ENCODE measurements at places on chromosomes 7 and 10.

DNA sequence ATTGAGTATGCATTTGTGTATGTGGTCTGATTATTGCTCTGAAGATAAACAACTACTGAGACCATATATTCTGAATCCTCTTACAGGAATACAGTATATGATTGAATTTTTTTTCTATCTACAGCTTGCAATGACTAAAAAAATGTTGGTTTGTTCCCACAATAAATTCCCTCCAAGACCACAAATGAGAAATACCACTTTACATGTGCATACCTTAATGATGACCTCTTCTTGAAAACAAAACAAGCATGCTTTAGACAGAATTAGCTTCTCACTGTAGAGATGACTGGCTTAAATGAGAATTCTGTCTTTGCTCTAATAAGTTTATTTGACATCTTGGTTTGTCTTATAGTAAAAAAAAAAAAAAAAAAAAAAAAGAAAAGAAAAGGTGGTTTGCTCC is 241.5 kb downstream of the PCDH15 start:
- DNase-seq, result no peak

DNA sequence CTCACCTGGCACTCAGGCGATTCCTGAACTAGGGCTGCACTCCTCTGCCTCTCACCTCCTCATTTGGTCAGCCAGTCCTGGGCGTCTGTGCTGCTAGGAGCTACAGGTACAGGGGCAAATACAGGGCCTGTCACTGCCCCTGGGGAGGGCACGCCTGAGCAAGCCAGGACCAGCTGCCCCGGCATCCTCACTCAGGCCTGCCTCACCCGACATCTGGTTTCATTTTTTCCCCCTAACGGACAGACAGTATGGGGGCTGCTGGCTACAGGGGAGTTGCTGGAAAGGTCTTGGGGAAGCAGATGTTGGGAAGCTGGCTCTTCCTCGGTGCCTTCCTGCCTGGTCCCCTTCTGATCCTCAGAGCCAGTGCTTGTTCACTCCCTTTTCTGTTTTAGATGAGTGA is 77.3 kb upstream of the PPIF start:
- no peak for DNase-seq

- no peak for DNase-seq
Measured at GRCh38 chr10:25104441-25104840, 70.4 kb upstream of the GPR158 start.

DNA sequence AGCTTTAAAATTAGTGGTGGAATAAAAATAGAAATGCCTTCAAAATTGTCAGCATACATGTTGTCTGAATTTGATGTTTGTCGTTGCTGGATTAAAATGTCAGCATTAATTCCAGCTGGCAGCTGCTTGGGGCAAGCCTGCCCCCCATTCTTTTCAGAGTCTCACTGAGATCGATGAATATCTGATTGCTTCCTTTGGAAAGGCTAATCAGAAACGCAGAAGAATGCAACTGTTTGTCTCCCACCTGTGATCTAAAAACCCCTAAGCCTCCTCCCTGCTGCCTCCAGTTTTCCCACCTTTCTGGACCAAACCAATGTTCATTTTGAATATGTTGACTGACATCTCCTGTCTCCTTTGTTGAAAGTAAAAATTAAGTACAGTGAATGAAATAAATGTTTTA is 27.9 kb upstream of the BNIP3 start:
- no peak for DNase-seq

- DNase-seq, result no peak
Measured at GRCh38 chr7:128137181-128137580, 103.9 kb upstream of the LEP start.

GRCh38 chr10:93235686-93236085 is 162.0 kb downstream of the CYP26A1 start:
- DNase-seq, result no peak

- DNase-seq, result no peak
Measured at GRCh38 chr10:69661414-69662172, 31.5 kb downstream of the FAM241B start.

DNA sequence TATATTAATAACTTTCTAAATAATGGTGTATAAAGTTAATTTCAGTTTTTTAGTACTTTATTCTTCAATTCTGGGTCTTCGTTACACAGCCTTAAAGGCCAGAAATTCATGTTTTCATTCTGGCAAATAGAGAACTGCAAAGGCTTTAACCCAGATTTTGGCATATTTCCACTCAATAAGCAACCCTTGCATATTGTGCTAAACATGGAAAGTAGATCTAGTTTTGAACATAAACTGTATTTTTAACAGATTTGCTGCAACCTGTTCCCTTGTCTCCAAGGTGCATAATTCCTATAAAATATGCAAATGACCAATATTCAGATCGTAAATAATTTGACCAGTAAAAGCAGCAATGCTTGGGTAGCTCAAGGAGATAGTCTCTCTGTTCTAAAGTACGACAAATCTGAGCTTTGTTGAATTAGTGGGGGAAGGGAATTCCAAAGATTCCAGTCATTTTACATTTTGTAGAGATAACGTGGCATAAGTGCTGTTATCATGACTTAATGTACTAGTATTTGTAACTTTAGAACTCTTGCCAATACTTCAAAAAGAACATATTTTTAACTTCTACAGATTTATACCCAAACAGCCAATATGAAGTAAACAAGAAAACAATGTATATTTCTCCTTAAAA is 46.4 kb upstream of the RSBN1L start:
- DNase-seq, result no peak

DNA sequence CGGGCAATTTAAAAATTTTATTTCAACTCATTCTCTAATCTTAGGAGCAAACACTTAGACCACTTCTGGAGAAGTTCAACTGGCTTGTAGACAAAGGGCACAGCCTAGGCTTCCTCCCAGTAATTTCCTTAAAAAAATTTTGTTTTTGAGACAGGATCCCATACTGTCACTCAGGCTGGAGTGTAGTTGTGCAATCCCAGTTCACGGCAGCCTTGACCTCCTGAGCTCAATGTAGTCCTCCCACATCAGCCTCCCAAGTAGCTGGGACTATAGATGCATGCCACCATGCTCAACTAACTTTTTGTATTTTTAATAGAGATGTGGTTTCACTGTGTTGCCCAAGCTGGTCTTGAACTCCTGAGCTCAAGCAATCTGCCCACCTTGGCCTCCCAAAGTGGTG is 38.4 kb downstream of the BAMBI start:
- no peak for DNase-seq

GRCh38 chr7:157752832-157753291 is 416.1 kb downstream of the DNAJB6 start:
- no peak for DNase-seq

DNA sequence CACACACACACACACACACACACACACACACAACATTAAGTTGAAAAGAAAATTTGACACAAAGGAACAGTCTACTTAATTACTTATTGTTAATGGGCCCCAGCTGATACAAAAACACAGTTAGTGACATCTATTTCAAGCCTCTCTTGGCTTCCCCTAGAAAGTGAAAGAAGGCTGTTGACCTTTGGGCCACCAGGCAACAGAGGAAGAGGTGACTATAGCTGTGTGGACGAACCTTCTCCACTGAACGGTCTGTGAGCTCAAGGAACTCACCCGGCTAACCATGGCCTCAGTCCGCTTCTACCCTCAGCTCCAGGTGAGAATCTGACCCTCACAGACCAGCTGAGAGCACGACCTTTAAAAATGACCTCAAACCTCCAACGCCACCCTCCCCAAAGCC is 32.9 kb upstream of the CALN1 start:
- DNase-seq, result no peak

GRCh38 chr7:151351967-151352366 is 10.4 kb downstream of the NUB1 start:
- DNase-seq, result no peak

DNA sequence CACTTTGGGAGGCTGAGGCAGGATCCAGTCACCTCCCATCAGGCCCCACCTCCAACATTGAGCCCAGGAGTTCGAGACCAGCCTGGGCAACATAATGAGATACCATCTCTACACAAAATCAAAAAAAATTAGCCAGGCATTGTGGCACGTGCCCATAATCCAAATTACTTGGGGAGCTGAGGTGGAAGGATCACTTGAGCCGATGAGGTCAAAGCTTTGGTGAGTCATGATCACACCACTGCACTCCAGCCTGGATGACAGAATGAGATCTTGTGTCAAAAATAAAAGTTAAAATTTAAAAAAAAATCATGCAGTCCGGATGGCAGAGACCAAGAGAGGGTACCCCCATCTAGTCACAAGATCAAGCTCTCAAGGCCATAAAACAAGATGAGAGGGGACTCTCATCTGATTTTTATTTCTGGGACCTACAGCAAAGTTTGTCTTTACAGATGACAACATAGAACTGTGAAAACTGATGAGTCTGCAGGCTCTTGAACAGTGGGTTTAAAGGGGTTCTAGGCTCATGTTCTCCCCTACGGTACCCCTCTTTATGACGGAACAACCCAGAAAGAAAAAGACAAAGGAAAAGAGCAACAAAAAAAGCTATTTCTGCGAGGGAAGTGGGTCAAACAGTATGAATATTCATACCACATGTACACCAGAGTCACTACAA is 28.9 kb upstream of the CREB3L2 start:
- DNase-seq, result no peak

DNA sequence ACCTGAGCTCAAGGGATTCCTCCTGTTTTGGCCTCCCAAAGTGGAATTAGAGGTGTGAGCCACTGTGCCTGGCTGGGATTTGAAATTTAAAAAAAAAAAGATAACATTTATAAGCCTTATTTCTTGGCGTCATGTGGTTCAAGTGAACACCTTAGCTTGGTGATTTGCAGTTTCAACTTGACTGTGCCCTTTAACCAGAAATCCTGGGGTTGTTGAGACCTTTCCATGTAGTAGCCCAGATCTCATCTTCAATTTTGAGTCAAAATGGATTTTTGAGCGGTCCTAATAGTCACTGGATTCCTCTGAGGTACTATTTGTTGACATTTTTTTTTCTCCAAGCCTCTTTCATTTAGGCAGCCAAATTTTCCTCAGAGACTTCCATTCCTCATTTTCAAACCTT is 29.5 kb upstream of the FBXW4 start:
- no peak for DNase-seq

DNA sequence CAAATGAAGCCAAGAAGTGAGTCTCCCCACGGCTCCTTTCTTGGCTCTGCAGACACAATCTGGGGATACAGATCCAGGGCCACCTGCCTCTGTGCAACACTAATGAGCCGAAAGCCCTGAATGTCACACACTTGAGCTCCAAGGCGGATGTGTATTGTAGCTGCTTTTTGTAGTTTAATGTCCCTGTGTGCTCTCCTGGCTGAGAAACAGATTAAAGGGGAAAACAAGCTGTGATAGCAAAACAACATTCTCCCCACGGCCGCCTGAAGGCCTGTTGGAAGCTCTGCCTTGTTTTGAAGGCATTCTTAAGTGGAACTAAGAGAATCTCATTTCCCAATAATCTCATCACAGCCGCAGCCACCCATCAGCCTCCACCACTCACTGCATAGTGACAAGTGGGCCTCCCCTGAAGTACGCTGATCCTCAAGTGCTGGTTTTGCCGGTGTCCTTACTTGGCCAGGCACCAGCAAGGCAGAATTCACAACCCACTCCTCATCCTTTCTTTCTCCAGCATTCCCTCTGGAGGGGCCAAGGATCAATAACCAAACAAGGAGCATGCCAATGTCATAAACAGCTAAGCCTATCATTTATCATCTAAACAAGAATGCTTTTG is 44.4 kb upstream of the AMPH start:
- no peak for DNase-seq

GRCh38 chr7:51647931-51648351 is 331.3 kb upstream of the COBL start:
- no peak for DNase-seq

DNA sequence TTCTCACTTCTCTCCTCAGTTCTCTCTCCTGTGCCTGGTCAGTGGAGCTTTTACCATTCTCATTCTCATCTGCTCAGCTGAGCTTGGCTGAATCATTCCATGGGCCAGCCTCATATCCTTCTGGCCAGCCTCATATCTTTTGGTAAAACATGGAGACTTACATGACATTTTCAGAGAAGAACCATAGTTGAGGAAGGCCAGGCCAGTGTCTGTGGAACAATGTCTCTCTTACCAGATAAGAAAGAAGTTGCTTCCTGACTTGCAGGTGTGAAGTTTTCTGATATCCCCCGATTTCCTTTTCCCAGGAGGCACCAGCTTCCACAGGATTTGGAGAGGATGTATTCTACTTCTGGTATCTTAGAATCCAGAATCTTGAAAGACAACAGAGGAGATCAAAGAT is 24.7 kb downstream of the ST7 start:
- DNase-seq, result no peak

GRCh38 chr10:123574109-123574698 is 92.0 kb upstream of the GPR26 start:
- no peak for DNase-seq

- no peak for DNase-seq
Measured at GRCh38 chr7:82053453-82054032, 283.7 kb upstream of the HGF start.

- peak; percentile 30 for DNase-seq
Measured at GRCh38 chr7:38393874-38394273, 120.4 kb upstream of the TARP start.

GRCh38 chr7:113831556-113831955 is 87.3 kb downstream of the PPP1R3A start:
- no peak for DNase-seq

DNA sequence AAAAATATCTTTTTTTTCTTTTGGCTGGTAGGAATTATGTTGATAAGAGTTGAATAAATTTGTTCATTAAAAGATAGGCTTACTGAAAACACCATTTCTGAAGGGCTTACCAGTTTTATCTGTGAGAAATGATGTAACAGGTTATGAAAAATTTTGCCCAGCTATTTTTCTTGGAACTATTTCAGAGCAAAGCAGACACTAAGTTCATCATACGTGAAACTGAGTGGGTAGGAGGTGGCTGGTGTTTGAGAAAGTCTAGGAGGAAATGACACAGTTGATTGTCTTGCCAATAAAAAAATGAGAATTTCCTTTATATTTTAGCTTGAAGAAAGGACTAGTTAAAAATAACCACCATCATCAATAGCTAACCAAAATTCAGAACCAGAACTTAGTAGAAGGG is 6.2 kb upstream of the MRC1 start:
- no peak for DNase-seq

- DNase-seq, result no peak
Measured at GRCh38 chr10:21724020-21724589, 190.1 kb downstream of the MLLT10 start.

GRCh38 chr10:17147884-17148489 is 18.4 kb upstream of the CUBN start:
- no peak for DNase-seq
